ENCODE measurements at places on chromosomes 7 and 10.

- DNase-seq = no peak
Observed at GRCh38 chr7:105916603-105917002, 40.2 kb upstream of the ATXN7L1 start.

GRCh38 chr7:15228831-15229230, 326.3 kb upstream of the DGKB start:
- no peak for DNase-seq

GRCh38 chr10:89374713-89375141, 3.1 kb upstream of the IFIT1B start:
- no peak for DNase-seq

DNA sequence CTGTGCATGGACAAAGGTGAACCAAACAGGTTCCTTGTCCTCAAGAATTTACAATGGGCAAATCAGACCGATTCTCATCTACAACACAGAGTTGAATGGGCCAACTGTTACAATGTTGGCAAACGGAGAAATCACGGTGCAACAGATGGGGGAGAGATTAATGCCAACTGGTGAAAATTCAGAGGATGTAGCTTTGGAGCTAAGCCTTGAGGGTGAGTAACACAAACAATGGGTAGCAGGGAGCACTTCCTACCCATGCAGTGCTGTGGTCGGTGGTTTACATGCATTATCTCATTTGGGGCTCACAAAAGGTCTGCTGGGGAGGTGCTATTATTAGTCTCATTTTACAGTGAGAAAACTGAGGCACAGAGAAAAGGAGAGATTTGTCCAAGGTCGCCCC, 902 bp upstream of the NFE2L3 start:
- no peak for DNase-seq

DNA sequence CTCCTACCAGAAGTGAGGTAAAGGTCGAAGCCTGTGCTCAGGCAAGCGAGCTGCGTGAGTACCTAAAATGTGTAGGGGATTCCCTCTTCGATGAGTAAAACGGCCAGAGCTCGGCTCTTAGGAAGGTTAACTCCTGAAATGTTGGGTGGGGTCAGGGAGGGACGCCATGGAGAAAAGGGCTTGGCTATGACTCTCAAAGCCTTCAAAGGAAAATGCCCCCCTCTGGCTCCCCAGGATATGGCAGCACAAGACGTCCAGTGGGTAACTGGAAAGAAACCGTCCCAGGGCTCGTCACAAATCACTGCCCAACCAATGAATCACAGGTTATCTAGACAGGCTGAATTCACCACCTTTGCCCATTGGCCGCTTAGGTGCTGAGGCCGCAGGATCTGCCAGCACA, 58.0 kb downstream of the CALML3 start:
- no peak for DNase-seq

DNA sequence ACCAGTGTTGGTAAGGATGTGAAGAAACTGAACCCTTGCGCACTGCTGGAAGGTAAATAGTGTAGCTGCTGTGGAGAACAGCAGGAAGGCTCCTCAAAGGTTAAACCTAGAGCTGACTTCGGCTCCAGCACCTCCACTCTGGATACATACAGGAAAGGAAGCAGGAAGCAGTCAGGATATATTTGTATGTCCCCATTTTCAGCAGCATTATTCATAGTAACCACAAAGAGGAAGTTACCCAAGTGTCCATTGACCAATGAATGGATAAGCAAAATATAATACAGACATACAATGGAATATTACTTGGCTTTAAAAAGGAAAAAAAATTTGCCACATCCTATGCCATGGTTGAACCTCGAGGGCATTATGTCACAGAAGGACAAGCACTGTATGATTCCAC, 15.0 kb downstream of the RET start:
- DNase-seq = no peak

DNA sequence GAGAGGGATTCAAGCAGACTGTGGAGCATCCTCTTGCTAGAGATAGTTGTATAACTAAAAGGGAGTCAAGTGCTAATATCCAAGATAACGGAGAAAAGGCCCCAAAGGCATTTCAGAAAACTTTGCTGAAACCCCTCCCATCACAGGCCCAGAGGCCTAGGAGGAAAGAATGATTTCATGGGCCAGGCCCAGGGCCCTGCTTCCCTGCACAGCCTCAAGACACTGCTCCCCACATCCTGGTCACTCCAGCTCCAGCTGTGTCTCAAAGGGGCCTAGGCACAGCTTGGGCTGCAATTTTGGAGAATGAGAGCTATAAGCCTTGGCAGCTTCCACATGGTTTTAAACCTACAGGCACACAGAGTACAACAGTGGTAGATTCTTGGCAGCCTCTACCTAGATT, 85.6 kb downstream of the OR13A1 start:
- no peak for DNase-seq

DNA sequence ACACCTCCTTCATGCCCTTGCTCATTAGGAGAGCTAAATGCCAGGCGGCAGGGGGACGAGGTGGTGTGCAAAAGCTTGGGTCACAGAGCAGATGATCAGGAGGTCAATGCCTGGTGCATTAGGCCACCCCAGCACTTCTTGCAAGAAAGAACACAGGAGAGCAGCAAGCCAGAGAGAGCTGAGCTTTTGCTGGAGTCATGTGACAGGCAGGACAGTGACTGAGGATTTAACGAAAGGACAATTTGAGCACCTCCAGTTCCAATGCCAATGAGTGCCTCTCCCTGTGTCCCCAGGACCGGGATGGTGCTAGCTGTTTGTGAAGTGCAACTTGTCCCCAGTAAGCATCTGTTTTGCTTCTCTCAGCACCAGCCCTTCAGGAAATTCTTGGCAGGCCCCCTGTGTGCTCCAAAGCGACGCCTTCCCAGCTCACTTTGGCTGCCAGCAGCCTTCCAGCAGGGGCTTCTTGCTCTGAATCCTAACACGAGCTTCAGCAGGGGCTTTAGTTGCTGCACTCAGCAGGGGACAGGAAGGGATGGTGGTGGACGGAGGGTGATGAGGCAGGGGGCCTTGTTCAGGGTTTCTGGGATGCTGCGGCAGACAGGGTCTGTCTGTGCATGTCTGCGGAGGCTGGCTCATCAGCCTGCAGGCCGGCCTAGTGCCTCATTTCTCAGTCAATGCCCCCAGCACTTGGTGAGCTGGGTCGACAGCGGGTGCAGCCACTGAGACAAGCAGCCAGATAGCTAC, 368.1 kb downstream of the RPS24 start:
- no peak for DNase-seq

Measured in stimulated activated CD4-positive, alpha-beta T cell treated with anti-CD3 and anti-CD28 coated beads, Interleukin-4, amount 100 ng/mL, for 4 hours (primary cell).